ENCODE measurements at places on chromosomes 4 and X.

DNA sequence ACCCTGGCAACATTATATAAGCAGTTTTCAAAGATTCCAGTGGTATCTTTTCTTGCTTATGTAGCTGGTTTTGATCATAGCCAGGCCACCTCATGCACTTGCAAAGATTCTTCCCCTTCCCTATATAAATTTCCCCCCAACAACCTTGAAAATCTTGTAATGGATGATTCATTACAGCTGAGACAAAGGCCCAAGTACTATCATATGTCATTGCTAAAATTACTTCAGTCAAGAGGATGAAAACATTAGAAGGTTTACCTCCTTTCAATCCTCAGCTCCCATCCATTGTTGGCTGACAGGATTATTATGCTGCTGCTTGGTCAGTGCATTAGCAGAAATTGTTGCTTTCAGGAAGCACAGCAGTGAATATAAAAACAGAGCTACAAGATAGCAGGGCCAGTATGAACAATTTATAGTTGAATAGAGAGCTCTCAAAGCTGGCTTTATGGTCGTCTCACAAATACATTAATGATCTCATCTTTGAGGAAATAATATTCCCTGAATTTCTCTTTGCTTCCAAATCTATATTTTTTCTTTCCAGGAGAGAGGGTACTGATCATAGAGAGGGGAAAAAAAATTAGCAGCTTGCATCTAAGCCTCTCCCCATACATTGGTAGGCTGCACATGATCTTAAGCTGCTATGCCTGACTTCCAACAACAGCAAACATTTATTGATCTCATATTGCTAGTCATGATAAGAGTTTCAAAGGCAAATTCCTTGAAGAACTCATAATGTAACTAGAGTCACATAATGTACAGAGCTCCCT is 7.7 kb upstream of the ARHGEF38 start:
- no peak for DNase-seq

GRCh38 chr4:16439768-16440167 is 213.5 kb upstream of the TAPT1 start:
- no peak for DNase-seq

DNA sequence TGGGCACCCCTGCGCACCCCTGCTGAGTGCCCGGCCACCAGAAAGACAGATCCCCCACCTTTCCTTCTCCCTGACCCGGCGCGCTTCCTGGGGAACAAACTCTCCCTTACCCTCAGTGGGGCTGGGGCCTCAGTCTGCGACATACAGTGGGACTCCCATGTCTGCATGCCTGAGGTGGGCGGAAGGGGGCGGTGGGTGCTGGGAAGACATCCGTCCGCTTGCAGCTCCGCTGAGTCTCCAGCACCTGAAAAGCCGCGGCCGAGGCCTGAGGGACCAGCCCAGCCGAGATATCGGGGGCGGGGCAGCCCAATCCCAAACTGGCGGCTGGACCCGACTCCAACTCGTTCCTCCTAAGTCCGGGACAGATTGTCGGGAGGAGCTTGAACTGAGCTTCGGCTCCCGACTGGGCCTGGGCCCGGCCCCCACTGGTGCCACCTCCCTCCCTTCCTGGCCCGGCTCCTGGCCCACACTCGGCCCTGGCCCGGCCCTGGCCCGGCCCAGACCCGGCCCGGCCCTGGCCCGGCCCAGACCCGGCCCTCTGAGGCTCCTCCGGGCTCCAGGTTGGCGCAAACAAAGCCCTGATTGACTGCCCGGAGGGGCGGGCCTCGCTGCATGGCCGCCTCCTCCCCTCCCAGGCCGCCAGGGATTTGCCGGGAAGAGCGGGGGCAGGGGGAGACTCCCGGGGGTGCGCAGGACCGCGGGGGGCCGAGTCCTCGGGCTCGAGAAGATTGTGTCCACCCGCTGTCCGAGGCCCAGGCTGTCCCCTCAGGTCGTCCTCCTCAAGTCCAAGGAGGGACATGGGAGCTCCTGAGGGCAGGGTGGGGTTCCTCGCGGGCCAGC is 877 bp upstream of the SLC16A2 start:
- DNase-seq, result no peak

- no peak for DNase-seq
These were observed 59.1 kb downstream of the IGFBP7 start for GRCh38 chr4:57051095-57051494.

DNA sequence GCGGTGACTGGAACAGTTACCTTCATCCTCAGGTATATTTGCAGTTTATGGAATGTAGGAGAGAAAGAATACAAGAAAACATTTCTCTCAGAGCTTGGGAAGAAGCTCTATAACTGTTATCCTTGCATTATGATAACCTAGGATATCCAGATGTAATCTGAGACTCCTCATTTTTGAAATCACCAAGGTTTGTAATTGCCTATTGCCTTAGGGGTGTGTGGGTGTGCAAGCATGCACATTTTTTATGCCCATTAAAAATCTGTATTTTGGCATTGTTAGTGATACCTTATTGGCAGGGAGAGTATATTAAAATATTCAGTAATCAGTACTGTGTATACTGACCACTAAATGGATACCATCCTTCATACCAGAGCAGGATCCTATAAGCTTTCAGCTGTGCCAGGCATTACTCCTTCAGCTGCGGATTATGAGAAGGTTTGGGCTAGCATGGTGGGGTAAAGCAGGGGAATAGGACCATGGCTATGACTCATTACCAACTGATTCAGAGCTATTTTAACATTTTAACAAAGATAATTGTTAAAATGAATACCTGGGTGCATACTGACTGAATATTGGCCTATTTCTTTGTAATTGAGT is 8.3 kb downstream of the SEC24B start:
- DNase-seq, result no peak

DNA sequence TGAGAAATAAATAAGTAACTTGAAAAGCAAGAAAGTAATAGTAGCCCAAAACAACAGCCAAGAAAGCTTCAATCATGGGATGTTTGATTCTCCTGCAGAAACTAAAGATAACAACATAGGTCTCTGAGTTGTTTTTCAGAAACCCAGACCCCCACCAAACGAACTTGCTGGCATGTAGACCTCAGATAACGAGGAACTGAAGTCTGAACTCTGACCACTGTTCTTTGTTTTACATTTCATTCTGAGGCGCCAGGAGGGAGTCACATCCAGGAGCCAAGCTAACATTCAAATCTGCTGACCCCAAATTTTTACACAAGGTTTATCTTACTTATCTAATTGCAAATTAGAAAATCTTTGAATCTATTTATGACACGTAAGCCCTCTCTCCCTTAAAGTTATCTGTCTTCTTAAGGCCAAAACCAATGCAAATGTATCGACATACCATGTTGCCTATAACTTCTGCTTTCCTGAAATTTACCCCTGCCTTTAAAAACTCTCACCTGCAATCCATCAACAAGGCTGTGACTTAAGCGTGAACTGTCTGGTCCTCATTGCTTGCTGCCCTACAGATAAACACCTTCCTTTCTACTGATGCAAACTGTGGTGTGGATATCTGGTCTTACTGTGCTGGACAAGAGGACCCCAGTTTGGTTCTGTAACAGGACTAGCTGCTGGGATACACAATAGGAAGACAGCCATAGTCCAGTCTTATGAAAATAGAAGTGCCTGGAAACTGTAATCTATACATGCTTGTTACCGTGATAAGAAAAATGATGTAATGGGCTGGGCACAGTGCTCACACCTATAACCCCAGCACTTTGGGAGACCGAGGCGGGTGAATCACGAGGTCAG is 37.5 kb upstream of the NEIL3 start:
- DNase-seq, result no peak

GRCh38 chr4:37725718-37726117 is 39.5 kb upstream of the RELL1 start:
- no peak for DNase-seq

- DNase-seq, result no peak
These were observed 73.2 kb downstream of the CBLL2 start for GRCh38 chrX:22345884-22346283.

GRCh38 chr4:97994765-97995465 is 148.4 kb downstream of the STPG2 start:
- DNase-seq, result no peak

- no peak for DNase-seq
These were observed 1.7 kb upstream of the PRDM8 start for GRCh38 chr4:80195441-80196140.

- DNase-seq, result no peak
These were observed 89.1 kb downstream of the AASDH start for GRCh38 chr4:56298236-56298635.

DNA sequence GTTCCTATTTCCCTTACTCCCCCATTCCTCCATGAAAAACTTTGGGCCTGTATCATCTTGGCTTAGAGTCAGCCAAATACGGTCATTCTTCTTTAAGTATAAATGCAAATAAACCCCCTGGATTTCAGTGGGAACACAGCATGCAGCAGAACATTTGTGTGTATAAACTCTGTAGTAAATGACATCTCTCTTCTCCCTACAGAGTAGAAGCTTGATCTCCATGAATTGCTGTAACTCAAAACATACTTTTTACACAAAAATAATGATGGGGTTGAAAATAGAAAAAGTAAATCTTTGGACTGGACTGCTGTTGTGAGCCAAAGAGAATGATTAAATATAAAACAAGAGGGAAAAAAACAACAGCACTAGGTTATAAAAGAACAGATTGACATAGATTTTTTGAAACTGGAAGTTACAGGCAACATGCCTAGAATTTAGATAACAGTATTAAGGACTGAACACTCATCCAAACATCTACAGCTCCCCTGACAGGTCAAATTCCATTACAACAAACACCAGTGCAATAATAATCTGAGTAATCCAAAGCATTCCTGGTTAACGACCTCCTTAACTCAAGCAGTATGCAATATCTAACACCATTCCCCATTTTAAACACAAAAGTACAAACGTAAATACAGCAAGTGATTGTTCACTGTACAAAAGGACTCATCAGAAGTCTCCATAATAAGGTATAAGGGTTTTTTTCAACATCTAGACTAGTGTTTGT is 30.7 kb downstream of the TSPAN5 start:
- DNase-seq, result peak; percentile 35

DNA sequence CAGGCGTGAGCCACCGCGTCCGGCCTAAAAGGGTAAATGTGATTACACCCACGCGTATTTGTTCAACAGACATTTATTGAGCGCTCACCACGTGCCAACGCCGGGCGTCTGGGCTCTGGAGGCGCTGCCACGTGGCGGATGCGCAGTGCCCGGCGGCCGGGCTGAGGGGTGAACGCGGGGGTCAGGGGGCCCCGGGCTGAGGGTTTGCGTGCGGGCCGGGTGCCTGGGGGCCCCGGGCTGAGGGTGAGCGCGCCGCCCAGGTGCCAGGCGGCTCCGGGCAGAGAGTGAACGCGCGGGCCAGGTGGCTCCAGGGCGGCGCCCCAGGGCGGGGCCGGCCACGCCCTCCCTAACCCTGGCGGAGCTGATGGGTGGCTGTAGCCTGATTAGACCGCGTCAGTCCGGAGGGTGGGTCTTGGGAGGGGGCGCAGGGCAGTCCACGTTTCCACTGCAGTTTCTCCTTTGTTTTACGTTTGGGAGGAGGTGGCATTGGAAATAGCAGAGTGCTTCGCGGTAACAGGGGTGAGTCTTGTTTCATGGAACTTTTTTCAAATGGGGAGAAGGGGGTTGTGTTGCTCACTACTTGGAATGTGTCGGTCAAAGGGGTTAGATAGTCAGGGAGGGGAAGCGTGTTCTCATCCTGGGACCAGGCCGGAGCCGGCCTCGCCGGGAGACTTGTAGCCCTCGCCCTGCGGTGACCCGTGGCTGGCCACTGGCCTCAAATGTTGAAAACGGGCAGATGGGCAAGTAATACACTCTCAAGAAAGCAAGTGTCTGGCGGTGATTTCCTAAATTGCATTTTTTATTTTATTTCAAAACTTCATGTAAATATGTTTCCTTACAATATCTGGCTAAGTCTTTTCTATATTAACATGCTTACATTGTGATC is at the start of gene ZFP42:
TSS of gene ZFP42 (plus strand) at position 450 of the 886 bp plus-strand sequence. CDS start 7,037 bp downstream, outside the sequence.
- no peak for DNase-seq

DNA sequence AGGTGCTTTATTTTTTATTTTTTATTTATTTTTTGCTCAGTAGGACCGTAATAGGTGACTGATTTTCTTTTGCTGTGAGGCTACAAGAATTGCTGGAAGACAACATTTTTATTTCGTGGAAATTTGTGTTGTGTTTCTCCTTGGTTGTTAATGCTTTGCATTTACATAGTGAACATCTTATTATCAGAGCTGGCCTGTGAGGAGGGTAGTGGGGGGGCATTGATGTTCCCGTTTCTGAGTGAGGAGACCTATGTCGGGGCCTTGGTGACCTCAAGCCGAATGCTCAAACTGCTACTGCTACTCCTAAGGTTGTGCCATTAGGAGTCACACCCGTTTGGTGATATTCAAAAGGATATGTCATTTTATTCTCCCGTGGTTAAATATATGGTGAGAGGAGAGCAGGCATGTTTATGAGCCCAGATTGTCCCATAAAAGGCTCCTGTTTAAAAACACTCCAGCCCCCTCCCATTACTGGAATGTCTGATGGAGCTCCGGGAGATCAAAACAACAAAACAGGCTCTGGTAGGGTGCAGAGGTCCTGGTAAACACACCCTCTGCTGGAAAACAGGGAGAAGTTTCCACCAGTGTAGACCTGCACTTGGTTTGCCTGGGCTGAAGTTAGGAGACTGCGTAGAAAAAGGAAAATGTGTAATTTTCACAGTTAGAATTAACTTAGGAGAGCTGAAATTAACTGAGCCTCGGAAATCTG is 5.6 kb downstream of the PDGFRA start:
- DNase-seq, result no peak

GRCh38 chr4:743463-744211 is 38.0 kb downstream of the PCGF3 start:
- no peak for DNase-seq

- no peak for DNase-seq
These were observed 82.2 kb upstream of the PRPS2 start for GRCh38 chrX:12709047-12709446.

DNA sequence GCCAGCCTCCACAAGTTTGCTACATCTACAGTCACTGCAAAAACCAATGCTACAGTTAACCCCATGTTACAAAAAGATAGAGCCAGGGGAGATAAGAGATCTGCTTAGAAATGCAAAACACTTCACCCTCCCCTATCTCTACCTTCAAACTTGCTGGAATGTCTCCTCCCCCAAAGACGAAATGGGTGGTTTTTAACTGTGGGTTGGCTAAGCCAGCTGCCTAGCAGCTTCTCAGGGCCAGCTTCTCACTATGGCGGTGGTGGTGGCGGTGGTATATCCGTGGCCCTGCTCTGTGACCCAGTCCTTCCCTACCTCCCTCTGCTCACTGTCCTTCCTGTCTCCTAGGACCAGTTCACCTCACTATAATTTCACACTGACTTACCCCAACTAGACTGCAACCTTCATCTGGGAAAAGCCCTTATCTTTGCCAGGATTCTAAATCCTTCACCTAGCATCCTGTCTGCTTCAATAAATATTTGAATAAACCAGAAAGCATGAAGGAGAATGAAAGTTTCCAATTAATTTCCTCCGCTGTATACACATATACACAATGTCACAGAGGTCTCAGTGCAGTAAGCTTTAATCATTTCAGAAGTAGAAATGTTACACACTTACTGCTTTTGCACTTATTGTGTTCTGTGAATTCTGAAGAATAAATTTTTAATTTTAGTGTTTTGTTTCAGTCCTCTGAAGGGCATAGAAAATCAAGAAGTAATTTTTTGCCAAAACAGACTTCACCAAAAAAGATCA is 46.3 kb downstream of the SH3KBP1 start:
- DNase-seq, result no peak

DNA sequence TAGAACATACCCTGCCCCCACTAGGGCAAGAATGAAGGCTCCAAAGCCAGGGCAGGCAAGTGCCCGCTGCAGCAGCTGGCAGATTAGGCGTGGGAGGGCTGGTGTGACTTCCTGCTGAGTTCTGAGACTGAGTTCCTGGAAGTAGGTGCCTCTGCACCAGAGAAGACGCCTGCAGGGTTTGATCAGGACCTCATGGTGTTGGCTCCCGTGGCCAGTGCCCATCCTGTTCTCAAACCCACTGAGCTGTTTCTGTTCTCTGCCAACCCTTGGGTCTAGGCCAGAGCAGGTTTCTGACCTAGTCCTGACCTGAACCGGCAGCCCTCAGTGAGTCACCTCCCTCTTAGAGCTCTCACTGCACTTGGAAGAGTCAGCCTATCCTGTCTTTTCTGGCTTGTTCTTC is 220.7 kb downstream of the HS6ST2 start:
- no peak for DNase-seq

Measured in epithelial cell of proximal tubule (primary cell).